Stimulated activated CD4-positive, alpha-beta T cell treated with anti-CD3 and anti-CD28 coated beads, TNF-alpha, amount 100 ng/mL, for 48 hours (primary cell): ENCODE measurements at places on chromosomes 16 and 17.

GRCh38 chr17:70230850-70231640 is 61.7 kb downstream of the KCNJ2 start:
- DNase-seq, result no peak

DNA sequence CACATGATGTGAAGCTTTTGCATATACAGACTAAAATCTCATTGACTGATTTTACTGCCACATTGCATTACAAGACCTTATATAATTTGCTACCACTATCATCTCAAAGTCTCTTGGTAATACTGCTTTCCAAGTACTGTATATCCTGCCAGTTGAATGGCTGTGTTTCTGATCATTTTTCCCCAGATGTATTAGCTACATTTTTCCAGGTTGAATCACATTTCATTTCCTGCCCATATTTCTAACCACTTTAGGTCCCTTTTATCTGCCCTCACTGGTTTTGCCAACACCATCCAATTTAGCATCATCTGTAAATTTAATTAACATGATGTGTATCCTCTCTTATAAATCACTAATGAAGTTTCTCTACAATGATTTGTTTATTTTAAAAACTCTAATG is 365.7 kb upstream of the PMFBP1 start:
- no peak for DNase-seq

DNA sequence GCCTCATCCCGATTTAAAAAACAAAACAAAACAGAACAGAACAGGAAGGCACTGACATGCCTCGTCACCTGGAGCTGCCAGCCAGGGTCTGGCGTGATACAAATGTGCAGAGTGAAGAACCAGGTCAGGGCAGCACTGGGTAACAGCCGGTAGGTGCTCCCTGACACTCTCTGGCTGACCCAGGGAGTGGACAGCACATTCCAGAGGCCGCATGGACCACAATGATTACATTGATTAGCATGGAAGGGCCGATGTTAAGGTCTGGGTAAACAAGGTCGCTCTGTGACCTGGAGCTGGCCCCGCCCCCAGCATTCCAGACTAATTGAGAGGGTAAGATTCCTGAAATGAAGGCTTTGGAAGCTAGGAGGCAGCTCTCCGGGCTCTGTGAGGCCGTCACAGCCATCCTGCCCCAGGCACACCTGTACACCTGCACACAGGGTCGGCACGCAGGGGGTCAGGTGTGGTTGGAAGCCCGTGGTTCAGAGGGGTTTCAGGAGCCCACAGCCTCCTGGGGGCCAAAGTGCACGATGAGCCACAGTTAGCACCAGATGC is 21.4 kb downstream of the PIEZO1 start:
- DNase-seq, result no peak

DNA sequence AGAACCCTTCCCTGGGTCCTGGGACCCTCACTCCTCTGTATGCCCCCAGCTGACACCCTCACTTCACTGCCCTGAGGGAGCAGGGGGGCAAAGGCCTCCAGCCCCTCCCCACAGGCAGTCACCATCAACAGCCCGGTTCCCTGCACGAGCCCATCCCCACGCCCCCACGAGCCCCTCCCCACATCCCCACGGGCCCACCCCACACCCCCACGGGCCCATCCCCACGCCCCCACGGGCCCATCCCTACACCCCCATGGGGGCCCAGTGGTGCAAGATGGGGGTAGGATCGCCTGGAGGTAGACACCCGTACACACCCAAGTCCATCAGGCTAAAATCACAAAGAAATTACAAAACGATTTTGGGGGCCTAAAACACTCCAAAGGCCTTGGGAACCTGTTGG is 42.3 kb downstream of the LMF1 start:
- no peak for DNase-seq

GRCh38 chr17:59757470-59757869 is 50.0 kb downstream of the VMP1 start:
- DNase-seq, result no peak

DNA sequence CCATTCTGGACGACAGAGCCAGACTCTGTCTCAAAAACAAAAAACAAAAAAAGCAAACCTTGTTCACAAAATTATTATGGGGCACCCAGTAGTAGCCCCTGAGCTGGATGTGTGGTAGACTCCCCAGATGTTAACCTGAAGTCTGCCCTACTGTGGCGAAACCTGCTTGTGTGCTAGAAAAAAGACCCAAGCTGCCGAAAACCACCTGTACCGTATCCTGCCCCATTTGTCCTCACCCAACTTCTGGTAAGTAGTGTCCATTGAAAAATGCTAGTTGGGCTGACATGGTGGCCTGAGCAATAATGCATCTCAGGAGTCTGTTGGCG is 9.1 kb downstream of the RMI2 start:
- DNase-seq, result no peak

GRCh38 chr17:14904386-14904785 is 360.7 kb downstream of the PMP22 start:
- DNase-seq, result no peak

DNA sequence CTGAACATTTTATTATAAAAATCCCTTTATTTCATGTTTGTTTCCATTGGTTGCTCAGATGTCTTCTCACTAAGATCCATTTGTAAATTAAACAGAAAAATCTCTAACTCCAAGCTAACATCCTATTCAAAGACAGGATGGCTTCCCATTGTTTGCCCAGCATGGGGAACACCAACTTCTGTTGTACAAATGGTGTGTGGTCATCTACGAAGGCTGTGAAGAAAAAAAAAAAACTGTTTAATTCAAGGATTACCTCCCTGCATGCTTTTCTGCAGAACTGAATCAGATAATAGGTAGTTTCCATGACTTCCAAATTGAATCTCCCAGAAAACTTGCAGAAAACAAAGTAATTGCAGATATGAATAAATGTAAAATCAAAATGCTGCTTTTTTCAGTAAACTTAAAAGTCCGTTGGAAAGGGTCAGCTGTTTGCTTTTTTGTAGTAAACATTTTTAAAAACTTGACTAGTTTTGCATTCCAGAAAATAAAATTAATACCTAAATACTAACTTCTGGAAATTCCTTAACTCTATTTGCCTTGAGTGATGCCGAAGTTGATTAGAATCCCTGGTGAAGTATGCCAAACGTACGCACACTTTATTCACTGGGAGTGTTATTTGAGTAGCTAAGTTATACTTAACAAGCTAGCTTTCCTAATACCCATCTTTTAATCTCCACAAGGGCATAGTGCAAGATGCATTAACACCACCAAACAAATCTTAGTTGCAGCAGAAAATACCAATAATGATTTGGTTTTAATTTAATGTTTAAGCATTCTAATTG is 7.7 kb downstream of the SALL1 start:
- no peak for DNase-seq

- no peak for DNase-seq
Measured at GRCh38 chr17:57990037-57990436, 2.0 kb upstream of the VEZF1 start.

DNA sequence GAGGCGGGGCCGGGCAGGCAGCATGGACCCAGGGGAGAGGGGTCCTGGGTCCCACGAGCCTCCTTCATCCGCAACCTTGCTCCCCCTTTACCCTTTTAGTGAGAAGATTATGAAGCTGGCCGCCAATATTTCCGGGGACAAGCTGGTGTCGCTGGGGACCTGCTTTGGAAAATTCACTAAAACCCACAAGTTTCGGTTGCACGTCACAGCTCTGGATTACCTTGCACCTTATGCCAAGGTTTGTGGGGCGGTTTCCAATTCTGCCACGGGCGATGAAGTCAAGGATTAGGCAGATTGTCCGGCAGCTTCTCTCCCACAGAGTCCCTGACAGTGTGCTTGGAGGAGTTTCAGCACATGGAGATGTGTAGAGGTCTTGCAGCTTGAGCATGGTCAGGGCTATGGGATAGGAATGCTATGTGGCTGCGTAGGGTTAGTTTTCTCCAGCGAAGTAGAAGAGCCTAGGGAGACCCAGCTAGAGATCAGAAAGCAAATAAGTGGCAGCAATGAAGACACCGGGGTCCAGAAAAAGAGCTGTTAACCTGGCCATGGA is 598 bp downstream of the NIP7 start:
- DNase-seq, result no peak

DNA sequence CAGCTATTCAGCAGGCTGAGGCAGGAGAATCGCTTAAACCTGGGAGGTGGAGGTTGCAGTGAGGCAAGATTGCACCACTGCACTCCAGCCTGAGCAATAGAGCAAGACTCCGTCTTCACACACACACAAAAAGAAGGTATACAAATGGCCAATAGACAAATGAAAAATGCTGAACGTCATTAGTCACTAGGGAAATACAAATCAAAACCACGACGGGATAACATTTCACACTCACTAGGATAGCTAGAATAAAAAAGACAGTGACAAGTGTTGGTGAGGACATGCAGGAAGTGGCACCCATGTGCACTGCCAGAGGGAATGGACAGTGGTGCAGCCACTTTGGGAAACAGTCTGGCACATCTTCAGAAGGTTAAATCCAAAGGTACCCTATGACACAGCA is 172.9 kb downstream of the FTO start:
- no peak for DNase-seq
